Activated CD4-positive, CD25-positive, alpha-beta regulatory T cell treated with anti-CD3 and anti-CD28 coated beads, Interleukin-2, amount 50 U/mL, for 16 hours (primary cell): ENCODE measurements at places on chromosomes 6 and 20.

DNA sequence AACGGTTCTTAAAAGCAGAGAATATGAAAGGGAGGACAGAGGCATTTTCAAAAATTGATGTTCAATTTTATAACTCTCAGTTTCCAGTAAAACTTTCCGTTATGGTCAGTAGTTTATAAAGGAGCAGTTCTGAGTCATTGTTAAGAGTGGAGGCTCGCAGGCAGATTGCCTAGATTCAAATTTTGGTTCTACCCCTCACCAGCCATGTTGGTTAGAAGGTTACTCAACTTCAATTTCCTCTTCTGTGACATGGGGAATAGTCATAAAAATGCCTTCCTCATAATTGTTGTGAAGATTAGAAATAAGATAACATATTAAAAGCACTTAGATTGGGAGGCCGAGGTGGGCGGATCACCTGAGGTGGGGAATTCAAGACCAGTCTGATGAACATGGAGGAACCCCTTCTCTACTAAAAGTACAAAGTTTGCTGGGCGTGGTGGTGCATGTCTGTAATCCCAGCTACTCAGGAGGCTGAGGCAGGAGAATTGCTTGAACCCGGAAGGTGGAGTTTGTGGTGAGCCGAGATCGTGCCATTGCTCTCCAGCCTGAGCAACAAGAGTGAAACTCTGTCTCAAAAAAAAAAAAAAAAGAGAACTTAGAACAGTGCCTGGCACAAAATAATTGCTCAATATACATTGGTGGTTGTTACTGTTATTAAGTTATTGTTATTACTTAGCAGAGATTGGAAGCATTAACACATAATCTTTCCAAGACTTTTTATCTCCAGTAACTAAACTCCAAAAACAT lies 348.9 kb downstream of the NRN1 start:
- DNase-seq, result no peak

- no peak for DNase-seq
These were observed 50.1 kb downstream of the NFATC2 start for GRCh38 chr20:51492167-51493092.

DNA sequence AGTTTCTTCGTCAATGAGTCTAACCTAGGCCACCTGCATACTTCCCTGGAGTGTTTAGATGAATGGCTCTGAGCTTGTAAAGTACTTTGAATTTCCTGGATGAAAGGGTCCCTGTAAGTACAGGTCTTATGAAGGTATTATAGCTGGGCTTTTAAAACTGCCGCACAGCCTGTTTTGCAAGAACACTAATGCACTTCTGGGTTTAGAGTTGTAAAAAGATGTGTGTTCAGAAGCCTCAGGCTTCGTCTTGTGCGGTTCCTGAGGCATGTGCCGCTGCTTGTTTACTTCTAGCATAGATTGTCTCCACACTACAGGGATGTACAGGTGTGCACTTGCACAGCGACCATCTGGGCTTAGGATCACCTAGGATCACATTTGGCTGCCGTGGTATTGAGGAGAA lies 324.5 kb downstream of the SOX4 start:
- no peak for DNase-seq

- no peak for DNase-seq
These were observed 23.9 kb upstream of the NAA20 start for GRCh38 chr20:19992996-19993908.

DNA sequence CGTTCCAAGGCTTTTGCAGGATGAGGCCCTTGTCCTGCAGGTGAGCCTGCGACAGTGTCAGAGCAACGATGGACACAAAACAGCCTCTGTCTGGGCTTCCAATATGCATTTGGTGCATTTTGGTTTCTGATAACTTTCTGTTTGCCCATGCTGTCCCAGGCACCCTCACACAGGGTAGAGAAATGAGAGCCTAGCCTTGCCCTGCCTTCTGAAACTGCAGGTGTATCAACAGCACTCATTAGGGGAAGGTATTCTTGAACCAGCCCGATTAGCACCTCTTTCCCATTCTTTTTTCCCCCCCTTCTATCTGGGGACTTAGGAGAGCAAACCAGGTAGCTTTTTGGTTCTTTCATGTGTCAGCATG lies 30.3 kb downstream of the CHMP4B start:
- no peak for DNase-seq

DNA sequence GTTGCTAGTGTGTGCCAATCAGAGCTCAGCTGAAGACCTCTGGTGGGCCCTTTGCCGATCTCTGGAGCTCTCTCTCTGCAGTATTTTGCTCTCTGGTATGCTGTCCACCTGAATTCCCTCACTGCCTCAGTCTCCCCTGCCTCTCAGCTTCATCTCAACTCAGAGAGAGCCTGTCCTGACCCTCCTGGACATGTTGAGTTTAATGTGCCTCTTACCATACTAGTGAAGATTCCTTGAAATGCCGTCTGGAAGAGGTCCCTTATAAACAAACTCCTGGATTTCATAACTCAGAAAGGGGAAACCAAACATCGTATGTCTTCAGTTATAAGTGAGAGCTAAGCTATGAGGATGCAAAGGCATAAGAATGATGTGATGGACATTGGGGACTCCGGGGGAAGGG lies 231.1 kb upstream of the ZNF217 start:
- no peak for DNase-seq

- DNase-seq, result no peak
These were observed 81.5 kb downstream of the MYLK4 start for GRCh38 chr6:2669067-2669700.

DNA sequence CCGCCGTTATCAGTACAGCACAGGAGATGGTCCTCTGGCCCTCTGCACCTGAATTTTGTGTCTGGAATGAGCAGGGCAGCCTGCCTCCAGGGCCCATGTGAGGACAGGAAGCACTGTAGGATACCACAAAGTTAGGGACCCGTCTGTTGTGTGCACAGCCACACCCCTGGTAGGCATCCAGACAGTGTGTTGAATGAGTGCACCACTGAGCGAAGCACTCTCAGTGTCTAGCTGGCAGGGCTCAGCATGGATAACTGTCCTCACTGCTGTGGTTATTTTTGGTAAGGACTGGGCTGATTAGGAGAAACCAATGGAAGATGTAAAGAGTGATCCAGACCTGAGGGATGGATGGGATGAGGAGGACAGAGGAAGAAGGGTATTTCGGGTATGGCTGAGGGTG lies 178.7 kb downstream of the CLIC5 start:
- DNase-seq, result no peak

DNA sequence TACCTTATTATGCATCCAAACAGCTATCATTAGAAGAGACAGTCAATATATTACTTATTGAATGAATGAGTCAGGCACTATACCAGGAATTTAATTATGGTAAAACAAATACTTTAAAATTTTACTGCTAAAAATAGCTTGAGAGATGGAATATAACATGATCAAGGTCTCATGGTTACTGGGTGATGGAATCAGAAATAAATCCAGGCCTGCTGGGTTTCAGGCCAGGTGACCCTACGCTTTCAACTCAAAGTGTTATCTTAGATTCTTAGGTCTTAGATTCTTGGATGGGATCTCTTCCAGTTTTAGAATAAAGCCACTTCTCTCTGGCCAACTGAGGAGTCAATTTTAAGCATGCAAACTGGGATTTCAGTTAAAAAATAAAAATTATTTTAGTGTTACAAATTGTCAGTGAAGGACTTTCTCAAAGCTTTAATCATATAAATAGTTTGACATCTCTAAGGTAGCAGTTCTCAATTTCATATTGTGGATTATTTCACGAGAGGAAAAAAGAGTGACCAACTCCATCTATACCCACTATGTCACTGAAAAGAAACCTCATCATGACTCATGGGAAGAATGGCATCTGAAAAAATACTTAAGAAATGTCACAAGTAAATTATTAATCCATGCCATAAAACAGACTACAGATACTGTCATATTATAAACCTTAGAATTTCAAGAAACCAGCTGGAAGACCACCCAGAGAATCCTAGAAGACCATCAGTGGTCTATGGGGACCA lies 283.4 kb upstream of the RUNX2 start:
- DNase-seq, result no peak

- DNase-seq, result no peak
These were observed 89.4 kb upstream of the AFDN start for GRCh38 chr6:167737205-167737830.

DNA sequence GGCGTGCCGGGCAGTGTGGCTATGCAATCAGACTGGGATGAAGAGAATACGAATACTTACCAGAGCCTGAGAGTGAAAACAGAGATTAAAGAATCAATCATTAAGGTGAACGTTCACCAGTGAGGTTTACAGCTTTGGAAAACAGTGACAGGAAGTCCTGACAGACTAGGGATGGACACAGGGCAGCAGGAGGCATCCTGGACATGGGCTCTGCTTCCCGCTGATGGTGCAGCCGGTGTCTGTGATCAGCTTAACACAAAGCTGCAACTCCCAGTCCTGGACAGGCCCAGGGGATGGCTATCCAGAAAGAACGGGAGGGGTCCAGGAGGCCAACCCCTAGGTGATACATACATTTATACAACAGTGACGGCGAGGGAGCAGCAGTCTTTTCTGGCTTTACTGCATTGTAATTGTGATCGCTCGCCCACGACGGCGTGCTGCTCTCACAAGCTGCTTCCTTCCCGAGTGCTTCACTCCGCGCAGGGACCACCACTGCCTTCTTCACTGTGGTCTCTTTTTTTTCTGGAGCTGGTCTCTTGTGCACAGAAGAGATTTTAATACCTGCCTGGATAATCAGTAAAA lies 20.7 kb downstream of the DIDO1 start:
- no peak for DNase-seq

- no peak for DNase-seq
These were observed 230.3 kb downstream of the TFAP2A start for GRCh38 chr6:10184371-10185227.

- no peak for DNase-seq
These were observed 331.4 kb upstream of the QKI start for GRCh38 chr6:163083141-163083540.

- no peak for DNase-seq
These were observed 57.6 kb downstream of the GMDS start for GRCh38 chr6:2187826-2188225.

DNA sequence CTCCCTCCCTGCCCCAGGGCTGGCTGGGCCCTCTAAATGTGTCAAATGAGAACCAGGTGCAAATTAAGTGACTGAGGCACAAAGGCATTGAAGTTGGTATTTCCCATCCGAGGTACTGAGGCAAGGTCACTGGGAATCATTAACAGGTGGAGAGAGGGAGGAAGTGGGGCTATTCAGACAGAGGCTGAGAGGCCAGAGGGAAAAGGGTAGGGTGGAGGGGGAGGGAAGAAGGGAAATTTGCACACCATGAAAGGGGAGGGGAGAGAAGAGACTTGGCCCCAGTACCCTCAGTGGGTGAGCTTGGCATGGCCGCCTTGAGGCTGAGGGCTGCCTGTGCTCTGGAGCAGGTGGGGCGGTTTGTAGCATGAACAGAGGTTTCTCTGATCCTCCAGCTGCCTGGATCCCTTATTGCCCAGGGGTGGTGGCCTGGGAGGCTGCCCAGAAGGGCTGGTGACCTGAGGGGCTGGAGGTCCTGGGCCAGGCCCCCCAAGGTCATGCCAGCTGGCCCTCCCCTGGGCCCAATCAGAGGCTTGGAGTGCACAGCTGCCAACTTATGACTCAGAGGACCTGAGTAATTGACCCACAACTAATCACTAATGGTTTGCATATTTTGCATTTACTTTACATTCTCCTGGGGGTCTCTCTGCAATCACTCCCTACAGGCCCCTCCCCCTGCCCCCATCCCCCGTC lies 40.3 kb upstream of the ZFAND3 start:
- DNase-seq, result no peak

GRCh38 chr20:56418385-56418861 lies 6.4 kb downstream of the CASS4 start:
- no peak for DNase-seq

- DNase-seq, result no peak
These were observed 30.4 kb upstream of the TRERF1 start for GRCh38 chr6:42482174-42482573.

DNA sequence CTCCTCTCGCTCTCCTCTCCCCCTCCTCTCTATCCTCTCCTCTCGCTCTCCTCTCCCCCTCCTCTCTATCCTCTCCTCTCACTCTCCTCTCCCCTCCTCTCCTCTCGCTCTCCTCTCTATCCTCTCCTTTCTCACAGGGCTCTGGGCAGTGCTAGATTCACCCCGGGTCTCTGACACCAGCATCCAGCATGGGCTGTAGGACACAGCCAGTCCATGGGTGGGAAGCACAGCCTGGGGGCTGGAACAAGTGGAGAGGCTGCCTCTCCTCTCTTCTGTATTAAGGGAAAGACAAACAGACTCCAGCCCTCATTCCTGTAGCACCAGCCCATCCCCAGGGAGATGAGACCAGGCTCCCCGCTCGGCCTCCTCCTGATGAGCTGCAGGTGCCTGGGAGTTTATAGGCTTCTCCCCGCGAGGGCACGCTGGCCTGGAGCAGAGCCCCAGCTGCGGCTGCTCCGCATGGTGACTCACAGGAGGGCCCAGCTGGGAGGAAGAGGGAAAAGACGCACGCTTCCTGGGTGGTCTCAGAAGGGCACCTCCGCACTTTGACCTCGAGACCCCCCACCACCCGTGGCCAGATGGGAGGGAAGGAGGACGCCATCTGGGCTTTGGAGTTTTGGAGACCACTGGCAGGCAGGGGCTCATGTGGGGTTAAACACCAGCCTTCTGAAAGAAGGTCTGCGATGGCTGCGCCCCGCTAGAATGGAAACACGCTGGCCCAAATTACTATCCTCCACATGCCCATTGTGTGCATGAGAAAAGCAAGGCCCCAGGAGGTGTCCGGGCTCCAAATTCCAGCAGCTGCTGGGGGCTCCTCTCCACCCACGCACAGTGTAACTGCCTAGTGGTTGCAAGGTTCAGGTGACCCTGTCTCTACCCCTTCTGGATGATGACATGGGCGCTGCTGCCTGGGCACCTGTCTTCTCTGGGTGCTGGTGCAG lies 68.0 kb downstream of the BMP7 start:
- no peak for DNase-seq

DNA sequence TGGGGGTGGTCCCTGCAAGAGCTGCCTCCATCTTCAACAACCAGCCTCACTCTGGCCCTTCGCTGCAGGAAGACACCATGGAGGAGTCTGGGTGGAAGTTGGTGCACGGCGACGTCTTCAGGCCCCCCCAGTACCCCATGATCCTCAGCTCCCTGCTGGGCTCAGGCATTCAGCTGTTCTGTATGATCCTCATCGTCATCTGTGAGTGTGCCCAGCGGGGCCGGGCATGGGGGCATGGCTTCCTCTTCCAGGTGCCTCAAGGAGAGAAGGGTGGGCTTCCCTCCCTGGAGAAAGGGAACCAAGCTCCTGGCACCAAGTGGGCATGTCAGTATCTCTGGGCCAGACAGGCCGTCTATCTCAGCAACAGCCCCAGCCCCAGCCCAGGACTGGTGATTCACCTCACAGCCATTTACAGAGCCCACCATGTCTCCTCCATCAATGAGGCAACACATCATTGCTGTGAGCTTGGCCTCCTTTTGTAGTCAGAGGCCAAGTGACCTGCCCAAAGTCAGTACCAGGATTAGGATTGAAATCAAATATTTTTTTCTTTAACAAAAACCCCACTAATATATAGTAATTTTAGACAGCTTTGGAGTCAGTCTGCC lies 40.2 kb downstream of the TM9SF4 start:
- no peak for DNase-seq
